ENCODE measurements at places on chromosomes 11 and 22. TPM values are rescaled to one million over a fixed set of nuclear protein-coding genes. Genes with fewer than 3 reads are reported as not detected.

NADSYN1 gene
- total RNA-seq, result 43.9 TPM

SLC22A12 gene
- not detected for total RNA-seq

KIRREL3 gene
- 9.2 TPM for total RNA-seq

NLRP14 gene
- not detected for total RNA-seq

CASP5 gene
- not detected for total RNA-seq

OVOL1 gene
- total RNA-seq, result 0.05 TPM

JAML gene
- not detected for total RNA-seq

CRYBB2 gene
- 0.13 TPM for total RNA-seq

RFPL2 gene
- 0.11 TPM for total RNA-seq

MMP12 gene
- 0.04 TPM for total RNA-seq

SPDYC gene
- total RNA-seq, result not detected

PRR14L gene
- total RNA-seq, result 6.7 TPM

LINC01488 gene
- total RNA-seq, result 0.04 TPM

OR2AG2 gene
- total RNA-seq, result 0.05 TPM

CARD16 gene
- not detected for total RNA-seq

P2RY6 gene
- 2.8 TPM for total RNA-seq

MS4A12 gene
- not detected for total RNA-seq

TBX1 gene
- total RNA-seq, result 4.1 TPM

TMPRSS5 gene
- total RNA-seq, result 0.08 TPM

APOA5 gene
- total RNA-seq, result not detected

DBX1 gene
- not detected for total RNA-seq

MRGPRX3 gene
- 0.14 TPM for total RNA-seq

APOL4 gene
- total RNA-seq, result 0.14 TPM

PLEKHA7 gene
- total RNA-seq, result 51.3 TPM

KRTAP5-4 gene
- total RNA-seq, result not detected

LDLRAD3 gene
- total RNA-seq, result 25.8 TPM

MMP27 gene
- total RNA-seq, result not detected

SCARF2 gene
- 0.73 TPM for total RNA-seq

ARHGAP20 gene
- total RNA-seq, result 0.06 TPM

NAALAD2 gene
- not detected for total RNA-seq

RAG2 gene
- total RNA-seq, result not detected

GLYATL1 gene
- total RNA-seq, result not detected

KRTAP5-7 gene
- not detected for total RNA-seq

OR52I2 gene
- total RNA-seq, result not detected

GVQW3 gene
- total RNA-seq, result 0.94 TPM

RGL4 gene
- not detected for total RNA-seq

IFITM10 gene
- 1.1 TPM for total RNA-seq

LRRC56 gene
- 0.95 TPM for total RNA-seq

BAIAP2L2 gene
- 8.3 TPM for total RNA-seq

TTLL12 gene
- total RNA-seq, result 29.5 TPM

MSANTD4 gene
- 9.3 TPM for total RNA-seq

MAP6 gene
- total RNA-seq, result 1.4 TPM

NXPE1 gene
- not detected for total RNA-seq

OR5AS1 gene
- total RNA-seq, result not detected

C11orf42 gene
- total RNA-seq, result not detected

IL17REL gene
- 0.05 TPM for total RNA-seq

GTSE1 gene
- total RNA-seq, result 34.7 TPM
